ENCODE measurements at places on chromosomes 4 and X.

DNA sequence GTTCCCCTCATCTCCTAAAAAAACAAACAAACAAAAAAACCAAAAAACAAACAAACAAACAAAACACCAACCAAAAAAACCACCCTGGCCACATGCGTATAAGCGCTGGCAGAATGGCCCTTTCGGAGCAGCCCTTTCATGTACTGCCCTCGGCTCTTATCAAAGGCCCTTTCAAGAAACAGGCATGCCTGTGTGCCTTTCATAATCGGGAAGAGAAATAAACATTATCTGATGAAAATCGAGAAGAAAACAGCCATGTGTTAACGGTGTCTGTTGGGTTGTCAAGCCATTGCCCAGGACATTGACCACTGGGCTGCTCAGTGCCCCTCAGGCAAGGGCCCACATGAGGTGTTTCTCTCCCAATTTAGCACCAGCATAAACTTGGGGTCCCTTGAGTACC lies 68.3 kb downstream of the PJA1 start:
- DNase-seq: no peak

GRCh38 chr4:87075876-87076275 lies 141.1 kb downstream of the AFF1 start:
- DNase-seq: no peak

DNA sequence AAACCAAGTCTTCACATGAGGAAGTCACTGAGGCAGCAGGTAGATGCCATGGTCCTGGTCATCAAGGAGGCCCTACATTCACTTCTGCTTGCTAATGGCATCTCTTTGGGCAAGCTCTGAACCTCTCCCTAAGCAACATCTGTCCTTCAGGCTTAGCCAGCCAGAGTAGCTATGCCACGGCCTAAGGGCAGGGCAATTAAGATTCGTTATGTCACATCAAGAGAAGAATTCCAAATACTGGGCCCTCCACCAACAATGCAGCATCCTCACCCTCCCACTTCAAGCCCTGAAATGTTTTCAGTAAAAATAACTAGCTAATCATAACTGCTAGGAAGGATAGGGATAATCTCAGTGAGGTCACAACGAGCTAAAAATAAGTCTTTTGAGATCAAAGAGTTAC lies 120.7 kb upstream of the HCCS start:
- DNase-seq: no peak

DNA sequence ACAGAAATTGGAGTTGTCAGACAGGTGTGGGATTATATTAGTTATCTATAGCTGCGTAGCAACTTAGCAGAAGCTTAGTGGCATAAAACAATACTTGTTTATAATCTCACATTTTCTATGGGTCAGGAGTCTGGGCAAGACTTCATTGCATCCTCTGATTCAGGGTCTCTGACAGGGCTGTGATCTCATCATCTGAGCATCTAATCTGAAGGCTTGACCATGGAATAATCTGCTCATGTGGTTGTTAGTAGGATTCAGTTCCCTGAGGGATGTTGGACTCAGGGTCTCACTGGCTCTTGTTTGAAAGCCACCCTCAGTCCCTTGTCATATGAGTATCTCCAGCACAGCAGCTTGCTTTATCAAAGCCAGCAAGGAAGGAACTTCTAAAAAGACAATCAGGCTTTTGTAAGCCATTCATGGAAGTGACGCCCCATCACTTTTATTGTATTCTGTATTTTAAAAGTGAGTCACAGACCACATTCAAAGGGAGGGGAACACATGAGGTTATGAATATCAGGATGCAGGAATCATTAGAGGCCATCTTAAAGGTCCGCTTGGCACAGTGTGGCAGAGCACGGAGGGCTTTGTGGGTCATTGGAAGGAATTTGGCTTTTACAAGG lies 37.2 kb upstream of the FAM9B start:
- no peak for DNase-seq

GRCh38 chr4:130568746-130569145 lies 1472.8 kb downstream of the C4orf33 start:
- DNase-seq: no peak
